ENCODE measurements at places on chromosomes 7 and 10.

- no peak for DNase-seq
These were observed 68.8 kb upstream of the DNAJB6 start for GRCh38 chr7:157267956-157268355.

DNA sequence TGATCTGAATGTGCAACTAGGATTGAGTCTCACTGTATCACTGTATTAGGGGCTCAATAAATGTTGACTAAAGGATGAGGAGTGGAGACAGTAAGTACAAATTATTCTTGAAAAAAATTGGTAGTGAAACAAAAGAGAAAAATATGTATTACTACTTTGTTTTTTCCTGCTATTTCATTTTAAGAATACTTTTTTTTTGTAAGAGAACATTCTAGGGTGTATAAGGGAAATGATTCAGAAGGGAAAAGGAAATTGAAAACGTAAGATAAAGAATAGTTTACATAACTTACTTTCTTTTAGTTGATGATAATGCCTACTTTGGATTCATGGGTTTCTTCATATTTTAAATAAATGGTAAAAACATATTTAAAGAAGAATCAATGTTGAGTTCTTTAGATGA is 9.6 kb downstream of the CAPZA2 start:
- DNase-seq, result no peak

- no peak for DNase-seq
These were observed 36.1 kb upstream of the CCNY start for GRCh38 chr10:35300063-35300699.

DNA sequence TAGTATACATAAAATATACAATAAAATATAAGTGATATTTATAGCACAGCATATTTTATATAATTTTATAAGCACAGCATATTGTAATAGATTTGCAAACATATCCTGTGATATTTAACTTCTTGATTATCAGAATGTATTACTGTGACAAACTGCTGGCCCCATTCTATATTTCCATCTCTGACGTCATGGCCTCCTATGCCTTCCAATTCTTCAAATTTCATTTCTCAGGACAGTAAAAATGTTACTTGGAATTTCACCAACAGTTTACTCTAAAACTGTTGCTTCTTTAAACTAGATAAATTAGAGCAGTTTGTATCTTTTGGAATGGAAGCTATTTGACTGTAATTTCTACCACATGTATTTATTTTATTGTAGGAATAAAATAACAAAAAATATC is 102.5 kb upstream of the SLC25A13 start:
- no peak for DNase-seq

- DNase-seq, result no peak
These were observed 40.3 kb downstream of the CYTH3 start for GRCh38 chr7:6232116-6232515.

- no peak for DNase-seq
These were observed 5.0 kb downstream of the NOLC1 start for GRCh38 chr10:102157224-102157623.

DNA sequence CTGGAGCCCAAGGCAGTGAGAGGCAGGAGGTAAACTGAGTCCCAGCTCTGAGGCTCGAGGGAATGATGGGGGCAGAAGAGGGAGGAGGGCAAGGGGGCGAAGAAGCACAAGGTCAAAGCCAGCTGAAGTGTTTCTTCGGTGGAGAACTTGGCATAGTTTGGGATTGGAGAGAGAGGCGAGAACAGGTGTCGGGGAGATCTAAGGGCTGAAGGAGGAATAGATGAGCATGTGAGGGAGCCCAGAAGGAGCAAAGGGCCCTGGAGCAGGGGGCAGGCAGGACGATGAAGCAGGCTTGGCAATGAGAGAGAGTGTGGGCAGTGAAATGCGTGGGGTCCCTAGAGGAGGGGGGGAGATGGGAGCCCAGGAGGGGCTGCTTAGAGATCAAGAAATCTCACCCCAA is 35.9 kb downstream of the SH3PXD2A start:
- DNase-seq, result no peak

DNA sequence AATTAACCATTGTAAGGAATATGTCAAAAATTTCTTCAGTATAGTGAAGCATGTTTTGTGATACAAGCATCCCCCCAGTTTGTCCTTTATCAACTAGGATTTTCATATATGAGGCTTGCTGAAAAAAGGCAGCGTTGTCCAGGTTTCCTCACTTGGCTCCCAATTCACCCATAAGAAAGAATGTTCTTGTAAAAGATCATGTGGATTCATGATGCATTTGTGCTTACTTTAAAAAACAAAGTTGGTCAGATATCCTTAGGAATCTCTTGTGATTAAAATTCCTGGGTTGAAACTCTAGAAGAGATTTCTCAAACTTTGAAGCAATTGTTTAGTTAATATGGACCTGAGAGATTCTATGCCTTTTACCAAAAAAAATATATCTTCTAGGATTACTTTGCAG is 181.8 kb downstream of the KIAA1217 start:
- DNase-seq, result no peak

- no peak for DNase-seq
These were observed 15.0 kb downstream of the KAT6B start for GRCh38 chr10:74841265-74841973.

GRCh38 chr10:18449611-18450026 is 201.8 kb downstream of the NSUN6 start:
- no peak for DNase-seq
